NCI-H1417 treated with DMSO at 0.1 percent for 48 hours (cell line): ENCODE measurements at places on chromosomes 16 and 17.

- no peak for DNase-seq
Measured at GRCh38 chr17:48576479-48577309, 1.5 kb downstream of the HOXB4 start.

GRCh38 chr16:12228602-12229499 is 252.3 kb downstream of the SNX29 start:
- no peak for DNase-seq

DNA sequence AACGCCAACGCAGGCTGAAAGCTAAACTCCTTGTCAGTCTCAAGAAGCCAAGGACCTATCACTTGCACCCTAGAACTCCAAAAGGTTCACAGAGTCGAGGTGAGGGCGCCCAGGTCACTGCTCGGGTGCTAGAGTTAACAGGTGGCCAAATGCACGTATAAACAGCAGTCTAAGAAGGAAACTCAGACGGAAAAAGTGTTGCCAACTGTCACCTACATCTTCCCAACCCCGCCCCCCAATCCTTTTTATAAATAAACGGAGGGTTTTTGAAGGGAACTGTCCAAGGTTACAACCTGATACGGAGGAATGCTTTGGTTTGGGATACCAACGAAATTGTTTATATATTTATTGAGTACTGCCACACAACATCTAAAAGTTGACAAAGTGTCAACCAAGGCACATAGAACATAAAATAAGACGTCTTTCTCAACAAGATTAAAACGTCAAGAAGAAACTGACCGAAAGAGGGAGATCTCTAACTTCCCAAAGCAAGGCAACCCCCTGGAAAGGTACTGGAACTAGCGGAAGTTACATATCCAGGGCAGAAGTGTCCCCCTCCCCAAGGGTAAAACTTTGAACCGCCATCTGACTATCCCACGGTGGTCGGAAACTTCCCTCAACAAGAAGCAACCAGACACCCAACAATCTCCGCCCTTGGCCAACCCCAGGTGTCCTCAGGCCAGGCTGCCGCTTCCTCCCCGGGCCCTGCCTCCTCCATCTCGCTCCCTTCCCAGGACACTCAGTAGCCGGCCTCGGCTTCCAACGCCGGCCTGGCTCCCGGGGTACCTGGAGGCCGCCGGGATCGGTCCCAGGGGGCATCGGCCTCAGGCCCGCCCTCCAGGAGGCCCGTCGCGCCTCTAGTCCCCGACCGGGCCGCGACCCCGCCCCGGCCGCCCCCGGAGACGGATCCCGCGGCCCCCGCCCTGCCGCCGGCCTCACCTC is 982 bp downstream of the SPAG9 start:
- DNase-seq: no peak

- no peak for DNase-seq
Measured at GRCh38 chr16:64866021-64866420, 255.8 kb downstream of the CDH11 start.

- DNase-seq: no peak
Measured at GRCh38 chr17:17518014-17518413, 21.8 kb upstream of the RASD1 start.

DNA sequence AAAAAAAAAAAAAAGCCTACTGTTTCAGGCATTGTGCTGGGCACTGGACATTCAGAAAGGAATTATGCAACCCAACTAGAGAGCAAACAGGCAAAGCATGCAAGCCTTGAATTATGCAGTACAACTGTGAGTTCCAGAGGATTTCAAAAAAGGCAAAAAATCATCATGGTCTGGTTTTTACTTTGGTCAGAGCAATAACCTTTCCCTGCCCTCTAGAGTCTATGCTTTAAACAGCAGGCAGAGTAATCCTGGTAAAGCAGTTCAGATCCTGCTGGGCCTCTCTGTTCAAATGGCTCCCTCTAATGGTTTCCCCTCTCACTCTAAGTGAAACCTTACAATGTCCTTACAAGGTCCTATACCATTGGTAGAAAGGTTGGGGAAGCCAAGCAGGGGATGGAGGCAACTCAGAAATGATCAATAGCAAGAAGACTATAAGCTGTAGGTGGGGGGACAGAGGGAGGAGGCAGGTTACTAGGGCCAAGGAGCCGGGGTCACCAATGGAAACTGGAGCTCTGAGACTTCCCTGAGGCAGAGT is 4.6 kb upstream of the TAF15 start:
- DNase-seq: no peak

GRCh38 chr16:81445966-81446906 is 1.6 kb downstream of the CMIP start:
- DNase-seq: no peak

GRCh38 chr17:82948081-82948511 is 108.3 kb upstream of the ZNF750 start:
- no peak for DNase-seq

- DNase-seq: no peak
Measured at GRCh38 chr16:4686497-4687210, 6.7 kb upstream of the NUDT16L1 start.

- DNase-seq: no peak
Measured at GRCh38 chr17:76076765-76077583, 2.0 kb upstream of the ZACN start.

- no peak for DNase-seq
Measured at GRCh38 chr16:82016263-82016662, 5.0 kb upstream of the SDR42E1 start.

GRCh38 chr16:55941552-55941951 is 66.4 kb upstream of the CES5A start:
- no peak for DNase-seq

GRCh38 chr17:61757168-61757567 is 106.2 kb downstream of the BRIP1 start:
- DNase-seq: no peak

DNA sequence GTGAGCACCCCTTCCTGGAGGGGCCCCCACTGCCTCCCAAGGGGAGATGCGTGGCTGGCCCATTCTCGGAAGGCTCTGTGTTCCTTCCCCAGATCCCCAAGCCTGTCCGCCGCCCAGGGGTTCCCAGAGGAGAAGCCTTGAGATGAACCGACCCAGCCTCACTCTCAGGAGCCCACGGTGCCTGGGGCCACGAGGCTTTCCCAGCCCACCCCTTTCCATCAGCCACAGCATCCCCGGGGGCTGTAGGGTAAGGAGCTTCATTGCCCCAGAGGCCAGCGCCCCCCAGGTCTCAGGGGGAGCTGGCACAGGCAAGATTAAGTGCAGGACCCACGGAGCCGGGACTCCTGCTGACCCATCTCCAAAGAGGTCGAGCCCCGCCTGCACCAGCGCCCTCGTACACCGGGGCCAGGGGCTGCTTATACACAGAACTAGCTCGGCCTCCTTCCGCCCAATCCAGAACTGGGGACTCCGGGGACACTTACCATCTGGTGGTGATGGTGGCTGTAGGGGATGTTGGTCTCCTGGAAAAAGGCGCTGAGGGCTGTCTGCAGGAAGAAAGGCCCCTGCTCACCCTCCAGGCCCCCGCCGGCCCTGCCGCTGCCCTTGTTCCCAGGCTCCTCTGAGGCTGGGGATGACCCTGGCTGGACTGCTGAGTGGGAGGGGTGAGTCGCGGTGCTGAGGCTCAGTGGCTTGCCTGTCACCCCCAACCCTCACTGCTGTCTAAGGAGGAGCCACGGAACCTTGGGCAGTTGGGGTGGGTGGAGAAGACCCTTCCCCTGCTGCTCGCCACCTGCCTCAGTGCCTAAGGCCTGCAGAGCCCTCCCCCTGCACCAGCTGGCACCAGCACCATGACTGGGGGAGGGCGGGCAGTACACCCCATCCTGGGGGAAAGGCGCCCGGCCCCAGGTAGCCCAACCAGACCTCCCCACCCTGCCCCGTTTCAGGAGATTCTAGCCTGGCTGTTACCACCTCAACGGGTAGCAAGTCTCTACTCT is 4.4 kb downstream of the UBALD1 start:
- DNase-seq: no peak

DNA sequence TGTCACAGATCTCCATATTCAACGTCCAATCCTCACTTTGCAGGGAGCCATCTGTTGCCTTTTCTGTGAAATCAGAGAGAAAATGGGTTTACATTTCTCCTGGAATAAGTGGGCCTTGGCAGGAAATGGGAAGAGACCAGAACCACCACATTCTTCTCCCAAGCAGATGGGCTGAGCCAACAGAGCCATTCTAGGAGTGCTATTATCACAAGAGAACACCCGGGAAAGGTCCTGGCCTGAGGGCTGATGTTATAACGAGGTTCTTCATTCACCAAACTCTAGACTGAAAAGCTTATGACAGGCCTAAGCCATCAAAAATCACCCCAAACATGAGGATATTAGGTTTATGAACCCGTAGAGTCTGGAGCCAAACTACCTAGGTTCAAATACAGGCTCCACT is 64.7 kb downstream of the TOM1L2 start:
- DNase-seq: no peak

GRCh38 chr17:4426499-4427208 is 7.1 kb upstream of the SPNS3 start:
- DNase-seq: no peak

DNA sequence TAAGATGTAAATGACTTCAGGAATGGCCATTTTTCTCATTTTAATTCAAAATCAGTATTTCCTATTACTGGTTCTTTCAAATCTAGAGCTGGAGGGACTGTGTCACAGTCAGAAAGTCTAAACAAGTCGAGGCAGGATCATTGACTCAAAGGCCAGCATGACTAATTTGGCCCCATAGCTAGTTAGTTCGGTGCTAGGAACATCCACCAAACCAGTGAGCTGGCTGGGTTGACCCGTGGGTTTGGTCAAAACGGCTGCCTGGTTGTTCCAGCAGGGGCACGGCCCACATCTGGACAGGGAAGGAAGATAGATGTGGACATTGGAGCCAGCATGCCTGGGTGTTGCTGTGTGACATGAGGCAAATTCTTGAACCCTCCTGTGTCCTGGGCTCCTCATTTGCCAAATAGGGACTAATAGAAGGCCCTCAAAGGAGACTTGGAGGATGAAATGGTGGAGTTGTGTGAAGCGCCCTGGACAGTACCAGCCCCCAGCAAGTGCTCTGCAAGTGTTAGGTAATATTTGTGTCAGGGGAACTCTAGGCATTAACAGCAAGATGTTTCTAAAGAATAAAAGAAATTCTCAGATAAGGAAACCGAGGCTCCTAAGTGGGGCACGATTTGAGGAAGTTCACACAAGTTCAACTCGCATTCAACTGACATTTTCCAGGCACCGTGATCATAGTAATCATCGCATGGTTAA is 46.2 kb downstream of the MEOX1 start:
- DNase-seq: no peak

DNA sequence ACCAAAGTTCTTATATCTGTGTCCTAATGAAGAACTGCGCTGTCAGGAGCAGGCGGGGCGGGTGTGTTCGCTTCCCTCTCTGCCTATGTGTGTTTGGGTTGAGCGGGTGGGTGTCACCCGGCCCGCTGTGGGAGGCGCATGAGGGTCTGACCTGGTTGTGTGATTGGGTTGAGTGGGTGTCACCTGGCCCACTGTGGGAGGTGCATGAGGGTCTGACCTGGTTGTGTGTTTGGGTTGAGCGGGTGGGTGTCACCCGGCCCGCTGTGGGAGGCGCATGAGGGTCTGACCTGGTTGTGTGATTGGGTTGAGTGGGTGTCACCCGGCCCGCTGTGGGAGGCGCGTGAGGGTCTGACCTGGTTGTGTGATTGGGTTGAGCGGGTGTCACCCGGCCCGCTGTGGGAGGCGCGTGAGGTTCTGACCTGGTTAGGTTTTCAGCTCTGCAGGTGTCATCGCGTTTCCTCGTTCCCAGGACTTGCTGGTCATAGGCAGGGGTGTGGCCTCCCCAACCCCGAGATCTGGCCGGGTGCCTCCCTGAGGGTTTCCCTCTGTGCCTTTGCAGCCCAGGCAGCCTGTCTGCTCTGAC is 69.6 kb upstream of the ZNF750 start:
- no peak for DNase-seq

DNA sequence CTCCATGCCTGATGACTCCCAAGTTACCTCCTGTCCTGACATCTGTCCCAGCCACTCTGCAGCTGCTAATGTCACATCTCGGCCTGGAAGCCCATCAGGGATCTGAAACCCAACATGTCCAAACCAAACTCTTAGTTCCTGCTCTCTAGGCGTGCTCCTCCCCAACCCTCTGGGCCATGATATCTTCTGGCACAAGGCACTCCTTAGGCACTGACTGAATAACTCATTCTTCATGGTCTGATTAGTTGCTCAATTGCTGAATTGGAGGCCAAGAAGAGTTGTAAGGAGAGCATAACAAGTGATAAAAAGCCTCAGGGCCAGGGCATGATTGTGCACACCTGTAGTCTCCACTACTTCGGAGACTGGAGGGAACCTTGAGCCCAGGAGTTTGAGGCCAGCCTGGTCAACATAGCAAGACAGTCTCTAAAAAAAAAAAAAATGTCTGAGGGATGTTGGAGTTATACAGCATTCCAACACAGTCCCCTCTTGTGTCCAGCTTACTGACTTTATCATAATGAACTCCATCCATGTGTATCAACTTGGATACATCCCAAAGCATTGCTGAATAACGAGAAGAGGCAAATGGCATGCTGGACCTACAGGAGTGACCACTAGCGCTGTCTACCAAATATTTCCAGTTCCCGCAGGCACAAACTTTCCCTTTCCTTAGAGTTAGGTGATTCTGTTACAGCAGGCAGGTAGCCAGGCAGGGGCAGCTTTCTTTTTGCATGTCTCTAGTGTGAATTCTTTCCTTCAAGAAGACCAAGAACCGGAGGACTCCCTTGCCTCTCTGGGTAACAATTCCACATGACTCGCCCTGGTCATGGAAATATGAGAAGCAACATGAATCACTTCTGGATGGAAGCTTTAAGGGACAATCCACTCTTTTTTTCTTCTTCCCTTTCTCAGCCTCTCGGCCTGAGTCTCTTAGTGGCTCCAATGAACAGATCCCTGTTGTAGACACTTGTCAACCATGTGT is 18.1 kb upstream of the SHCBP1 start:
- no peak for DNase-seq

DNA sequence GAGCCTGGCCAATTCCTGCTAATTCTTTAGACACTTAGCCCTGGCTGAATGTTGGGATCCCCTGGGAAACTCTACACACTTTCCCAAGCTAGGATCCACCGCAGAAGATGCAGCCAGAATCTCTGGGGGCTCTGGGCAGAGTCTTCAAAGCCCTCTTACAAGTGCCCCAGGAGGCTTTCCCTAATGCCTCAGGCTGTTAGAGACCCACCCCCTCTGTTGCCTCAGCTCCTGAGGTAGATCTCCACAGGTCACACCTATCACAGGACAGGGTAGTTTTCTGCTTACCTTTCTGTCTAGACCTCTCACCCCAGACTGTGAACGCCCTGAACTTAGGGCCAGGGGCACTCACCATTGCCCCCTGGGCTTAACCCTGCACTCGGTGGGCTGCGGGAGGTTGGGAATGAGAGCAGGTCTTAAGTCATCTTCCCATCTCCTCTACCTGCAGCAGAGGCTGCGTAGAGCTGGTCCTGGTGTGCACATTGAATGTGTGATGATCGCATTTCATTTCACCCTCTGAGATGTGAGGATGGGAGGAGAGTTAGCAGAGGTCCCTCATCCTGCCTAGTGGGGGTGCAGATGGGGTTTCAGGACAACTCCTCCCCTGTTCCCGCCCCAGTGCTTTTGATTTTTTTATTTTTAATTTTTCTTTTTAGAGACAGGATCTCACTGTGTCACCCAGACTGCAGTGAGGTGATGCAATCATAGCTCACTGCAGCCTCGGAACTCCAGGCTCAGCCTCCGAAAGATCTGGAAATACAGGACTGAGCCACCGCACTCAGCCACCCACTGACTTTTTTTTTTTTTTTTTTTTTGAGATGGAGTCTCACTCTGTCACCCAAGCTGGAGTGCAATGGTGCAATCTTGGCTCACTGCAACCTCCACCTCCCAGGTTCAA is 89.0 kb upstream of the LHX1 start:
- DNase-seq: no peak
